Ascending aorta (tissue), 2 donors: ENCODE measurements at places on chromosomes 12 and 14. TPM values are rescaled to one million over a fixed set of nuclear protein-coding genes. Genes with fewer than 3 reads are reported as not detected.

MIP gene
- not detected for total RNA-seq

MORN3 gene
- not detected for total RNA-seq

PIK3C2G gene
- total RNA-seq, result not detected

LACRT gene
- total RNA-seq, result not detected

HPD gene
- total RNA-seq, result 0.96 TPM

C14orf119 gene
- total RNA-seq, result 2.2 TPM

SSTR1 gene
- total RNA-seq, result 7.2 TPM

CCDC177 gene
- not detected for total RNA-seq

CABP1 gene
- total RNA-seq, result 0.32 TPM

ADAM21 gene
- total RNA-seq, result 0.11 TPM

PRH2 gene
- not detected for total RNA-seq

SLC4A8 gene
- total RNA-seq, result not detected

SPIC gene
- total RNA-seq, result not detected

PDZRN4 gene
- total RNA-seq, result 1.3 TPM

TAMALIN gene
- total RNA-seq, result 32.6 TPM

IL31 gene
- total RNA-seq, result not detected

CDCA3 gene
- total RNA-seq, result not detected

GLS2 gene
- not detected for total RNA-seq

SLC6A12 gene
- total RNA-seq, result 1.4 TPM

HOXC9 gene
- 1.2 TPM for total RNA-seq

TAS2R7 gene
- total RNA-seq, result not detected

GLI1 gene
- 2.8 TPM for total RNA-seq

JPH4 gene
- total RNA-seq, result 4.7 TPM

RDH5 gene
- 3.6 TPM for total RNA-seq

OTOGL gene
- total RNA-seq, result not detected

CFAP54 gene
- not detected for total RNA-seq

OR4M1 gene
- total RNA-seq, result not detected

MYH6 gene
- not detected for total RNA-seq
